ENCODE measurements at places on chromosomes 6 and 20. TPM values are rescaled to one million over a fixed set of nuclear protein-coding genes. Genes with fewer than 3 reads are reported as not detected.

The NFKBIL1 gene
- total RNA-seq: 45.0 TPM

The ARMC2 gene
- total RNA-seq: 0.81 TPM

The VWA7 gene
- 0.81 TPM for total RNA-seq

The FAM217B gene
- total RNA-seq: 8.1 TPM

The ULBP3 gene
- total RNA-seq: 17.2 TPM

The TBP gene
- 18.0 TPM for total RNA-seq

The PKHD1 gene
- total RNA-seq: 2.2 TPM

The CTCFL gene
- under 0.01 TPM for total RNA-seq

The SOBP gene
- 0.98 TPM for total RNA-seq
